ENCODE measurements at places on chromosomes 3 and 15.

DNA sequence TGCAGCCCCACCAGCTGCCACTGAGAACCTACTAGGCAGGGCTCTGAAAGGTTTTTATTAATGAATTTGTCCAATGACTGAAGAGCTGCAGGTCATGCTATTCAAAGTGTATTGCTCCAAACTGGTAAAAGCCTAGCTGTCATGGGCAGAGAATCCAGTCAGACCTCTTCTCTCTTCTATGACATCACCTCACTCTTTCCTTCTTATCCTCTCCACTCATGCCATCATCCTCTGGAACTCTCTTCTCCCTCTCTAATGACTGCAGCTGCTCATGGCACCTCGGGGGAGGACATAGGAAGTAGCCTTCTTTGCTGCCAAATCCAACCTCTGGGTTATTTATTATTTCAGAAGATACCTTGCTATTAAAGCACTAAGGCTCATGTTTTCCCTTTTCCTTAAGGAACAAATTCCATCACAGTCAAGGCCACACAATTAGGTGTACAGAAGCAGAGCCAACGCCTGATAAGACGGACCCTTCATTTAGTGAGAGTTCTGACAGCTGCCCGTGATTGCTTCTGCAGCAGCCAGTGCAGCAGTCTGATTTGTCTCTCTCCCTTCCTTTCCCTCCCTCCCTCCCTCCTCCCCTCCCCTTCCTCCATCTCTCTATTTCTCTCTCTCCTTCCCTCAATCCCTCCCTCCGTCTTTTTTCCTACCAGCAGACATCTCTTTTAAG is 87.0 kb upstream of the ONECUT1 start:
- DNase-seq, result no peak

DNA sequence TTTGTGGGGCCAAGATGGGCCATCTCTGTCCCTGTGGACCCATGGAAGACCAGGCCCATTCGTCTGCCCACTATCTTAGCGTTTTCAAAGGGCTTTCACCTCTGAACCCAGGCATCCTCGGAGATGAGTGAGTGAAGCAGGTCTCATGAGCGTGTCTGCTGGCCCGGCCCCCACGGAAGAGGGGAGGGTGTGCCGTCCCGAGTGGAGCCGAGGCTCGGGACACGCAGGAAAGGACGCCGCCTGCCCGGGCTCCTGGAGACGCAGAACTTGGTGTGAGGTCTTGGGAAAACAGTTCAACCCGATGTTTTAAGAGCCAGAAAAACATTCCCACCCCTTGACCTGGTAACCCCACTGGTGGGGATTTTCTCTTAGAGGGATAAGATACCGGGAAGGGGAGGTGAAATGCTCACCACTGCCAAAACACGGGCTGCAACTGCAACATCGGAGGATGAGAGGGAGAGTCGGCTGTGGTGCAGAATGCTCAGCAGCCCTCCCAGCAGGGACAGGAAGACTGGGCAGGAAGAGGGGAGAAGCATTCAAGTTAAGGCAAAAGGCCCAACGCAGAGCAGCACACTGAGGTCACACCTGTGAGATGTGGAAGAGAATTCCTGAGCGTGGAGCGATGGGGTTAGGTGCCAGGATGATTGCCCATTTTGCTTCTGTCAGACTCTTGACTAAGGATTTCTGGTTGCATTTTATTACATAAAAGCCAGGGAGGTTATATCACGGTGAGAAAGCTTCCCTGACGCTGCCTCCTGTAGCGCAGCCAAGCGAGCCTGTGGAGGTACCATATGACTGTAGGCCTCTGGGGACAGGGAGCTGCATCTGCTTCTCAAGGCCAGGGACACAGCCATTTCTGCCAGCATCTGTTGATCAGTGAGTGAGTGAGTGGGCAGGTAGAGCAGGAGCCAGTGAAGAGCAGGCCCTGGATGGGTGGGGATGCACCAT is 14.1 kb upstream of the STAB1 start:
- DNase-seq, result no peak

DNA sequence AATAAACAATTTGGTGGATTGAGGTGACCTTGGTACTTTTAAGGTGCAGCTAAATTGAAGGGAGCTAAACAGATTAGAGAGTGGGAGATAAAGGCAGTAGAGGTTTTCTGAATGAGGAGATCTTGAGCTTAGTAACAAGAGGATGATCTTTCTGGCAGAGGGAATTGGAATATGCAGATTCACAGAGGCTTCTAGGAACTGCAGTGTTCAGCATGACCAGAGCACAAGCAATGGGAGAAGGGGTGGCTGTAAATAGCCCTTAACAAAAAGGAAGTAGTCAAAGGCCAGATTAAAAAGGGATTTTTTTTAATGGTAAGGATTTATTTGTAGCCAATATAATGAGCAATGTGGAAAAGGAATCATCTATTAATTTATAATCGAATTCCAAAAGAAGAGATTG is 5.7 kb upstream of the BNIP2 start:
- no peak for DNase-seq

DNA sequence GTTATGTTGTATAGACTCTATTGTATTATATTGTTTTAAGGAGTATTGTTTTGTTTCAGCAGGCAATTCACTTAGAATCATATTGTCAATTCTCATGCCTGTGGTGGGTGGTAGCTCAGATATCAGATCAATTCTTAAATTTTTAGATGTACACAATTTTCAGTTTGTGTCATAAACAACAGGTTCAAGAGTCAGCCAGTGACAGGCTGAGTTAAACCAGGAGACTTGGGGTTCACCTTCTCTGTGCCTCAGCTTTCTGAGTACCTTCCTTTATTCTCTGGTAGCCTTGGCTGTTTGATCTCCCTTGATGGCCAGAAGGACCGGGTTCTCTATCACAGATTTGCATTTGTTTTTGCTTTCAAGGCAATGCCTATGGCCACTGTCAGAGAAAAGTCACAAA is 199.9 kb upstream of the KCNMB2 start:
- no peak for DNase-seq

- DNase-seq, result no peak
Observed at GRCh38 chr3:186895406-186895805, 34.9 kb upstream of the ST6GAL1 start.

DNA sequence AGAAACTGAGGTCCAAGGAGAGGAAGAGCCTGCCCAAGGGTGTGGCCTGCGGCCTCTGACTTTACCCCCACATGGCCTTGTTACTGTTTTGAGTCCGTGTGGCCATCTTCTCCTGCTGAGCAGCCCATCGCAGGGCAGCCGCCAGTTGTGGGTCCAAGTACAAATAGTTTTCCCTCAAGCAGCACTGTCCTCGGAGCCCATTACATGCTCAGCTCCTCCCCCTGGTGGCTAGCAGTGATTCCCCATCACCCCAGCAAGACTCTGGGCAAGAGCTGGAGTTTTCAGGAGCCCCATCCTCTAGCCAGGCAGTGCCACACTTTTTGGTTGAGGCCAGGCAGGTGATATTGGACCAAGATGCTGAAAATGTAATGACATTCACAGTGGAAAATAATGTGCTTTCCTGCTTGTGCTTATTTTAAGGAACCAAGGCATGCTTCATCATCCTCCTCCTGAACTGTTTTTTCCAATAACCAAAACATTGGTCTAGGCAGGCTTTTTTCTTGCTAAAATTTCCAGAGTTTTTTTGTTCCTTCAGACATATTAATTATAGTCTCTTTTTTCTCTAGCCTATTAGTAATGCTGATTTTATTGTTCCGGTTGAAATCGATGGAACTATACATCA is 23.2 kb upstream of the VILL start:
- no peak for DNase-seq

- DNase-seq, result no peak
Observed at GRCh38 chr3:170982733-170983132, 43.8 kb downstream of the SLC2A2 start.

GRCh38 chr3:25723802-25724201 is 59.1 kb upstream of the TOP2B start:
- DNase-seq, result no peak

DNA sequence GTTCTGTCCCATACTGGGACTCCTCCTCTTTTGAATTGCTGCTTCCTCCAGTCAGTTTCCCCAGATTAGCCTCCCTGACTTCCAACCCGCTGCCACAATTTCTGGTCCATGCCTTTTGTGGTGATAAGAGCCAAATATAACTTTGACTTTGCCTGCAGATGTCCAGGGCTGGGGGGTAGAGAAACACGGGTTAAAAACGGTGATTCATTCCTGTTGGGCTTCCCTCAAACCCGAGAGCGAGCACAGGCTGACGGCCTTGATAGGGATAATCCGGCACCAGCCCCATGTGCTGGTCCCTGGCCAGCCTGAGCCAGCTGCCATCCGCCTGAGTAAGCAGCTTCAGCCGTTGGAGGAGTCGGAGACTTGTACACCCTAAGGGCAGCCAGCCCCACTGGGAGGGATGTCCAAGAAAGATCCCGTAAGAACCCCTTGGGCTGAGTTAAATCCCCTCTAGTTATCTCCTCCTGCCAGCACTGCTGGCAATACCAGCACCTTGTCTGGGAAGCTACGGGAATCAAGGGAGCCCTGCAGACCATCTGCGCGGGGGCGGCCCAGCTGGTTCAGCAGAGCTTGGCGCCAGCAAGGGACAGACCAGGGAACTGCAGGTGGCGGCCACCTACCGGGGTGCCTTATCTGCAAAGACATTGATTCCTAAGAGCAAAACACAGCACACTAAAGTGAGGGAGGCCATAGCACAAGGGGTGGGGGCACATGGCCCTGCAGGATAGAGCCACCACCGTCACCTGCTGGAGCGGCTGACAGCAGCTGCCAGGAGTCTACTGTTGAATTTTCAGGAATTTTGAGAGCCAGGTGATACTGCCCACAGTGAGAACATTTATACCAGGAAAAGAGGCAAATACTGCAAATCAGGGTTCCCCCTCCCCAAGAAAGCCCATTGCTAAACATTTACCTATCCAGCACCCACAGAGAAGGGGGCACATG is 18.1 kb downstream of the CSPG4 start:
- DNase-seq, result no peak
